NCI-H526 treated with DMSO at 0.1 percent for 48 hours (cell line): ENCODE measurements at places on chromosomes 12 and 14.
A peak's percentile ranks its signal among the peaks of the same experiment; 100 is the strongest.

- no peak for DNase-seq
These were observed 8.5 kb downstream of the CRACR2A start for GRCh38 chr12:3744229-3744901.

DNA sequence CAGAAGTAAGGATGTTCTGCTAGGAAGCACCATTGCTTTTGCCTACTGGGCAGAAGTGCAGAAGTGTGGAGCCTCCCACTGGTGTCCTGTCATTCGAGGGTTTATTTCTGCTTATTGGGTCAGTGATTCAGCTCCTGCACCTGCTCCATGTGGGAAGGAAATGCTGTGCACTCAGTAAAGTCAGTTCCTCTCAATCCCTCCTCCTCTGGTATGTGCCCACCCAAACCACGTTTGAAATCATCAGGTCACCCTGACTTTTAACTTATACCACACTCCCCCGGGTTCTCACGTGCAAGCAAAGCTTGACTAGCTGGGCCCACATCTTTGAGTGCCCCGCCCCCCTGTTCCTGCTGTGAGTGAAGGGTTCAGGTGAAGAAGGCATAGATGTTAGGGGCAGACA is 223.7 kb downstream of the CHST11 start:
- DNase-seq = no peak

DNA sequence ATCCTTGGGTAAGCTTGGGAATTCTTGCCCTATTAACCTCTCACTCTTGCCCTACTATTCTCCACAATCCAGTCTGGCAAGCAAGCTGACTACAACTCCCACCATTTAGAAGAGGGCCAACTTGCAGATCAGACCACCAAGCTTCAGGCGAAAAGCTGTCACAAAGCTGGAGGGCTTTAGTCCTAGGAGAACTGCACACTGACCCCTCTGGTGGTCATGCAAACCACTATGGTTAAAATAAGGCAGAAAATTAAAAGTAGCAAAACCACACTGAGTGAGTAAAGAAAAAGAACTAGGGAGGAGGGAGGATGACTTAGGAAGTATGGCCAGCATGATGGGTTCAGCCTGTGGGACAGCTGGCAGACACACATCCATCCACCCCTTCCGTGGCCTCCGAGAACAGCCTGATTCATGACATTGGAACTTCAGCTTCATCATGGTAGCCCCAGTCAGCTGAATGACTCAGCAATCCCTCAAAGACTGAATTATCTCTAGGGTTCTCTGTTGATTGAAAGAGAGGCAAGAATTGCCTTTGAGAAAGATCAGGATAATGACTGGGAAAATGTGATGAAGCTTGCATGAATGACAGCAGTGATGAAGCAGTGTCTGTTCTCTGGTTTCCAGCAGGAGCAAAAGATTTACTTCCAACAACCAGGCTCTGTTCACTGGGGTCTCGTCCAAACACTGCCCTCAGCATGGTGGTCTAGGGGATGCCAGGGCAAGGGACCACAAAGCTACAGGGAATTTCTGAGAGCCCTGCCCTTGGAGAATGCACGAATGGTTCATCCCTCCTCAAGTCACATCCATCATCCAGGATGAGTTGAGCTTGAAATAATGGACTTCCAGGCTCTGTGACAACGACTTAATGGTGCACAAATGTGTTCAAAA is 24.4 kb downstream of the PITPNM2 start:
- no peak for DNase-seq

DNA sequence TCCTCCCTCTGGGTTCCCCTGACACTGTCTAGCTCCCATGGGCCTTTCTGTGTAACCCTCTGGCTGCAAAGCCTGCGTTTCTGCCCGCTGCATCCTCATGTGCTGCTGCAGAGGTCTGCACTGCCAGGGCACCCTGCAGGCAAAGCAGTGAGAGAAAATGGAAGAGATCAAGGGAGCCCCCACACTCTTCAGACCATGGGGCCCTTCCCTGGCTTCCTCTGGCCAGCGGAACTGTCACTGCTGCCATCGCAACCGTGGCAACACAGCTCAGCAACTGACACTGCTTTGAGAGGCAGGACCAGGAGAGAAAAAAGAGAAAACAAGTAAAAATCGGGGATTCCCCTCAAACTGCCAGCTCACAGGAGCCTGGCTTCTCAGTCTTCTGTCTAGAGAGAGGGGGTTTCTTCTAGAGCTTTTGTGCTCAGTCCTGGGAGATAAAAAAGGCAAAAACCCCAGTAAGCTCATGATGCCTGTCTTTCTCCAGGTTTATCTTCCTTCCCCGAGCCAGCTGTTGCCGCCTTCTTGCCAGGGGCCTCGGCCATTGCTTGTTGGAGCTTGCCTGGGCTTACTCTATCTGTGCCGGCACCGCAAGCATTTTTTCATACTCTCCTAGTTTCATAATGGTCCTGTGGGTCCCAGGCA is 38.9 kb downstream of the C14orf132 start:
- DNase-seq = no peak

- no peak for DNase-seq
These were observed 176.6 kb downstream of the TSPAN9 start for GRCh38 chr12:3253682-3254275.

- DNase-seq = peak; percentile 19
These were observed 2.2 kb downstream of the PRMT8 start for GRCh38 chr12:3493043-3493858.

DNA sequence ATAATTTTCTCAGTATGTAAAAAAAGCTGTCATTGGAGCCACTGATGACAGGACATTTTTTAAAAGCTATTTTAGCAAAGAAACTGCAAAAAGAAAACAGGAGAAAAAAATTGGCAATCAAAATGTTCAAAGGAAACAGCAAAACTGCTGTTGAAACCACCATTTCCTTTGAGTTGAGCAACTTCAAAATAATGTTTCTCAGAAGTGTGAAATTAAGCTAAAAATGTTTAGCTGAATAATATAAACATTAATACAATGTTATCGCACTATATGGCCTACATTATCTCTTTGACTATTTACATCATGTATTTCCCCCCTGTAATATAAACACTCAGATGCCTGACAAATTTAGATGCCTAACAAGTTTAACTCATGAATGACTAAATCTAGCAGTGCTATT is 23.4 kb upstream of the GLIPR1 start:
- DNase-seq = no peak

DNA sequence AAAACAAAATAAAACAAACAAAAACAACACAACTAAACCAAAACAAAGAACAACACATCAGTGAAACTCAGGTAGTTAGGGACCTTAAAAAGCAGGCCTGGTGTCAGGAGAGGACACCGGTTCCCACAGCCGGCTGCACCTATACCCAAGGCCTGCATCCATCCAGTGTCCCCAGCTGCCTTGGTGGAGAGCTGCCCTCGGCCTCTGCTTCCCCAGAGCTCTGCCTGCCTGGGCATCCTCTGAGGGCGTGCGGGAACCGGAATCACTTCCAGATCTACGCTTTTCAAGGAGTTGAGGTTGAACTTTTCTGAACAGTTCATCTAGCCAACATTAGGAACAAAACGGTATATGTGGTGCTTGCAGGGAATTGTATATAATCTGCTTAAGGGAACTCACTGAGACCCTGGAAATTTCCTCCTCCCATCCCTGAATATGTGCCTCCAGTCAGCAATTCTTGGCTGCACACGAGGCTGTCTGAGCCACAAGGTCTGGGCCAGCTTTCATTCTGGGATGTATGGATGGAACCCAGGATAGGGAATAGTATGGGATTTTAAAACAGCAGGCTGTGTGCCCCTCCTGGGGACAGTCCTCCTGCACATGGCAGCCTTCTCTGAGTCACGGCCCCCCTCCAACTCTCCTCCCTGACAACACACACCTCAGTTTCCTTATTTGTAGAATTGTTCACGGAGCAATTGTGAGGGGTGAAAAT is 319.0 kb upstream of the RTL1 start:
- DNase-seq = no peak

- DNase-seq = no peak
These were observed 43.1 kb downstream of the PLEKHG3 start for GRCh38 chr14:64747327-64747726.

- no peak for DNase-seq
These were observed 44.8 kb upstream of the METAP2 start for GRCh38 chr12:95429172-95429510.

DNA sequence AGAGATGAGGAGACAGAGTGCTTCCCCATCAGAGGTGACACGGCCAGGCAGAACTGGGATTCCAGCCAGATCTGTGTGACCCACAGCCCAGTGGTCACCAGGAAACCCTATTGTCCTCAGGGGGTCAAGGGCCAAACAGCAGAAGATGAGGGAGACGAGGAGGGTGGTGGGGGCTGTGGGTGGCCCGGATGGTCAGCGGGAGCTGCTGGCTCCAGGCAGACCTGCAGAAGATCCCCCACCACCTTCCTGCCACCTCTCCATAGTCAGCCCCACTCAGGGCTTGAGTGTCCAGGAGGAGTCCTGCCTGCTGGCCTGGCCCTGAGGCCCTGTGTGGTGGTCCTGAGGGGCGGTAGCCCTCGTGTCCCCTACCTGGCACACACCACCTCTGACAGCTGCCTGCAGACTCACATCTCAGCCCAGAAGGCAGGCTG is 136.8 kb downstream of the CALM1 start:
- DNase-seq = no peak

- DNase-seq = peak; percentile 4
These were observed 31.9 kb upstream of the CAND1 start for GRCh38 chr12:67237231-67237630.

DNA sequence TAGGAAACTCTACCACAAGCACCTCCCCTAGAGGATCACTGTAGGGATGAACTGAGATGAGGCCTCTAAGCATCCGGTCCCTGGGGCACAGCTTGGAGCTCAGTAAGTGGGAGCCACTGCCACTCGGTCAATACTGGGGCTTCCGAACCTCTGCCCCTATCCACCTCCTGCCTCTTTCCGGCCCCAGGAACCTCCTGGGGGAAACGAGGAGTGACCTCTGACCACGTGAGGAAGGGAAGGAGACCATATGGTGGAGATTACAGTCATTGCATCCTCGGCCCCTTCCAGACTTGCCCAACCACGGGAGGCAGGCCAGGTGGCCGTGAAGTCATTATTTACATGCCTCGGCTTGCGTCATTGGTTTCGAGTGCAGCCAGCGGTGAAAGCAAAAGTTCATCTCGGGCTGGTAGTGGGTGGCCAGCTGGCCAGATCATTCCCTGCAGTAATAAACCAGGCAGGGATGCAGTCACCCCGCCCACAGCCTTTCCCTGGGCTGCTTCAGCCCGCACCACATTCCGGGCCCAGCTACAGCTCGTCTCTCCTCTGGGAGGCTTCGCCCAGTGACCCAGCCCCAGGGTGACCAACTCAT is 65.4 kb downstream of the C14orf132 start:
- no peak for DNase-seq

- no peak for DNase-seq
These were observed 967.9 kb downstream of the FSCB start for GRCh38 chr14:43539210-43539609.

DNA sequence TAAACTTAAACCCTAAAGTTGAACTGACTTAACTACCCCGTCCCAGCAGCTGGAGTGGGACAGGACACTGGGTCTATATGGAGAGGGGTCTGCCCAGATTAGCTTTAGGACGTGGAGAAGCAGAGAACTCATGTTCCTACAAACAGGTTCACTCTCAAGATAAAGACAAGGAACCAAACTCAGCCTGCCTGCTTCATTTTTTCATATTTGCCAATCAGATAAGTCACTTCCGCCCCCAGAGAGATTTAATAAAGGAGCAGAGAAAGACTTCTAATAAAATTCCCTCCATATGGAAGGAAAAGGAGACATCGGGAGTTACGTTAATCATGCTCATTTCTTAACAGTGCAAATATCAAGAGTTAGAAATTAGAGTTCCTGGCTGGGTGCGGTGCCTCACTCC is 42.2 kb upstream of the TCL1A start:
- DNase-seq = no peak

DNA sequence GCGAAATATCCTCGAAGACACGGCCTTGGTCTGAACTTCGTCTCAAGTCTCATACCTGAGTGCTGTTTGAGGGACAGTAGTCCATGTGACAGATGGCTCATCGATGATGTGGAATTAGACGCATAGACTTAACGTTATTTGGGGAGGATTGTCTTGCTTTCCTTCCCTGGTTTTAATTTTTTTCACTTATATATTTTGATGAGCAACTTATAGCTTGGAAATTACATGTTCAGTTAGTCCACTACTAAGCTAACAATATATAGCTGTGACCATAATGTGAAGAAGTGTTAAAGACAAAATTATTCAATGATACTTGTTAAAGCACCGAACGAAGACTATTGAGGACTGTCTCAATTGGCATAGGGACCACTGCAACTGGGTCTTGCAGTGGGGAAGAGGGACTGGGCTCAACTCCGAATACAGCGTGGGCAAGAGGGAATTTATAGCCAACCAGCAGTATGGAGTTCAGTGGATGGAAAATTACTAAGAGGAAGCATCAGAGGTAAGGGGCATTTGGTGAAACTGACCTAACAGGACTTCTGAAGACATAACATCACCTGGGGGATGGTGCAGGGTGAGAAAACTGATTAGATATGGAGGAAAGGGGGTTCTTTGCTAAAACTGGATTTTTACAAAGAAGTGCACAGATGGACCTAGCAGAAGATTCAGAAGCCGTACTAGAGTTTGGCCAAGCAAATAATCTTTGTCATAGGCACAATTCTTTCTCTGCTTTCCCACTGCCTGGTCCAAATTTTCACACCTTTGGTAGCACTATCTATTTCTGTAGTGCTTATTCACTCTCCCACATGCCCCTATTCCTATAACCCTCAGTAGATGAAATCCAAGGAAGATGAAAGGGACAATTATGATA is 910 bp upstream of the TM7SF3 start:
- DNase-seq = no peak

DNA sequence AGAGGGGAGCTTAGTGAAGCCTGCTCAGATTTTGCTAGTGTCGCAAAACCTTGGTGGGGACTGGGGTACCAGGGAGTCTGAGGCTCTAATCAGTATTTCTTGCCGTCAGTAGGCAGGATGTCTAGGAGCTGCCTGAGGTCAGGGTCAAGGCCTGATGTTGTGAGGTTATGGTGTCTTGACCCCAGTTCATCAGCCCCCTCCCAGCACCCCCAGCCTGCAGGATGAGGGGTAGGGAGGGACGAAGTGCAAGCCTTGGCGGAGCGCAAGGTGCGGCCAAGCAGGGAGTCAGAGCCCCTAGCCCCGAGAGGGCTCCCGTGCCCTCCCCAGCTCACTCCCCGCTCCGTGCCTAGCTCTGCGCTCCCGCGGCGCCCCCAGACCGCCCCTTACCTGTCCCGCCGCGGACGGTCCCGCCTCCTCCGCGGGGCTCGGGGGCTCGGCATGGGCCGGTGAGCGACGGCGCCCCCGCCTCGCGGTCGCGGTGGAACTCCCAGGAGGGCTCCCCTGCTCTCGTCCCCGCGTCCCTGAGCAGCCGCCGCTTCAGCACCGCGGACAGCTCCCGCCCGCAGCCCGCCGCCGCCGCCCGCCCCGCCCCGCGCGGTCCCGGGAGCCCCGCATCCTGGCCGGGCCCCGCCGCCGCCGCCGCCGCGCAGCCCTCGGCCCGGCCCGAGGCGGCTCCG is 347 bp downstream of the SYNDIG1L start:
- DNase-seq = no peak

DNA sequence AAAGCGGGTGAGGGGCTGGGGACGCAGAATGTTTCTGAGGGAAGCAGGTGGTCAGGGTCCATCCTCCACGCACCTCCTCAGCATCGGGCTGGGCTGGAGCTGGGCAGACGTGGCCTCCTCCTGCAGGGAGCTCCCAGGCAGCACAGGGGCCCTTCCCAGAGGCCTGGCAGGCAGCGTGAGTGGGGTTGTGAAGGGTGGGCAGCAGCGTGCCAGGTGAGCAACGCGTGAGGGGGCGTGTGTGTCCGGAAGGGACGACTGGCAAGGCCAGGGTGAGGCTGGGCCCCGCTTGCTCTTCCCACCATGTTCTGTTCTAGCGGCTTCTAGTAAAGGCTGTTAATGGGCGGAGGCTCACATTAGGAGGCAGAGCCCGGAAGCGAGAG is 17.1 kb downstream of the ANKRD9 start:
- no peak for DNase-seq
